ENCODE measurements at places on chromosomes 12 and 14.

DNA sequence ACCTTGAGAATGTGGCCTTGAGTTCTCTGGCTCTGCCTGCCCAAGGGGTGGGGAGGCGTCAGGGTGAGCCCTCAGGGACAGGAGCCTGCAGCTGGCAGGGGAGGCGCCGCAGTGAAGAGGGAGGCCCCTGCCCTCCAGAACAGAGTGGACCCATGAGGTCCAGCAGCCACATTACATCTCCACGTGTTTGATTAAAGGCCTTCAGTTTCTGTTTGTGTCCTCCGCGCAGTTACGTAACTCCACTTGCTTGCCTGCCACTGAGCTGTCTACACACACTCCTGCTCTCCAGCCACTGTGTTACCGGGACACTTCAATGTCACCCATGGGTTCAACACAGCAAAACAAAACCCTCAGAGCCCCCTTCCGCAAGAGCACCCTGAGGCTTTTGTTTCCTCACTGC, 70.4 kb downstream of the CHGA start:
- no peak for DNase-seq

- peak; percentile 31 for DNase-seq
Observed at GRCh38 chr12:85836197-85837090, at the start of gene RASSF9. Gene RASSF9, minus strand, starts transcription at chr12:85836409. Its CDS starts 208 bp downstream, at chr12:85836201.

DNA sequence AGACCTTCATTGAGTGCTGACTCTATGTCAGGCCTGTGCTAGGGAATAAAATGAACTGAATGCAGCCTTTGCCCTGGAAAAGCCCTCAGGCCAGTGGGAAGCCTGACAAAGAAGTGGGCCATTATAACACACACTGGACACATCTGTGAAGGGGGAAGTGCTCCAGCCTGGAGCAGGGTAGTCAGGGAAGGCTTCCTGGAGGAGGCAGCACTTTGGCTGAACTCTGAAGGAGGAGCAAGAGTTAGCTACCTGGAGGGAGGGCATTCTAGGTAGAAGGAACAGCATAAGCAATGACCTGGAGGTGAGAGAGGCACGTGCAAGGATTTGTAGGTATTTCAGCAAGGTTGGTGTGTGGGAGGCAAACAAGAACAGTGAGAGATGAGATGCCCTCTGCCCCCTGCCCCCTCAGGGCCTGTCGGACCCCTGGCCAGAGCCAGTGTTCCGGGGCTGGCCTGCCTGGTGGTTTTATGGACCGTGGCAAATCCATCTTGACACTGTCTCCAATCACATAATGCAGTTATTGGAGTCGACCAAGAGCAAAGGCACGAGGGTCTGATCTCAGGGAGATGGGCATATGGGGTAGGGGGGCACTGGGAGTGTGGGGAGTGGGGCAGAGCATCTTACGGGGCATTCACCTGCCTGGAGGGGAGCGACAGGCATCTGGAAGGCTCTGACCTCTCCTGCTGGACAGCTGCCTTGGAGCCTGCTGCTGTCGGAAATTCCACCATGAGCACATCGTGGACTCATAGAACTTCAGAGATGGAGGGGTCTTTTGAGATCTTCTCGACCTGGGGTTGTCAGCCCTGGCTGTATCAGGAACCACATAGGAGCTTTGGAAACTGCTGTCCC, 2.7 kb upstream of the FAM222A start:
- no peak for DNase-seq

DNA sequence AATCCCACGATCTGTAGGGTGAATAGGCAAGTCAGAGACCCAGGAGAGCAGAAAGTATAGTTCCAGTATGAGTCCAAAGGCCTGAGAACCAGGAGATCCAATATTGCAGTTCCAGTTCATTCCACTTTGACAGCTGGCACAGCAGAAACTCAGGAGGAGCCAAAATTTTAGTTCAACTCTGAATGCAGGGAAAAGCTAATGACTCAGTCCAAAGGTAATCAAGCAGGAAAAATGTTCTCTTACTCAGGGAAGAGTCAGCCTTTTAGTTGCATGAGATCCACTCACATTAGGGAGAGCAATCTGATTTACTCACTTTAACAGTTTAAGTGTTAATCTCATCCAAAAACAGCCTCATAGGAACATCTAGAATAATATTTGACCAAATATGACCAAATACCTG, 130.2 kb upstream of the LRFN5 start:
- no peak for DNase-seq

- DNase-seq = no peak
Observed at GRCh38 chr12:59486827-59487226, 109.0 kb upstream of the SLC16A7 start.

DNA sequence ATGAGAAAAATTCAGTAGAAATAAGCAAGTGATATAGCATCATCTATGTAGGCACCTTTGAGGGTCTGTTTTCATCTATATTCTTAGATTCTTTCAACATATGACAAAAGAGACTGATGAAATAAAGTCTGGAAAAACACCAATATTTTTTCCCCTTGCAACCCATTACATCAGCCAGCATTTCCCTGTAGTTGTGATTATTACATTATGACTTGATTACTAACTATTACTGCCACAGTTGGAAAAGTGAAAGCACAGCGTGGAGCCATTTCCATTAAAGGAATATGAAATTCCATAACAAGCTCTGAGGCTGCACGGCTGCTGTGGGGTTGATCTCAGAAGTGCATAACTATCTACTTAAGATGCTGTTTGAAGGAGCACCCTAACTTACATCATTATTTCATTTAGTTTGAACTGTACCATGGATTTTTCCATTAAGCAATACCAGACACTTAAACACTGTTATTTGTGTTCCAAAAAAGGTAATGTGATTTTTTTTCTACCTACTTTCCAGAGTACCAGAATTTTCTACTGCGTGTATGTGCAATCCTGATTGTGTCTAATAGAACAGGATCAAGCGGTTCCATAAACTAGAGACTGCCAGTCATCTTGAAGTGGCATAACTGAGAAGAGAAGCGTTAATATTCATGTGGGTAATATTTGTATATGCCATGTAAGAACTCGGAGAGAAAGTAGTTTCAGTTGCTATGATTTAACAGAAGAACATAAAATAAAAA, 405.5 kb downstream of the MDGA2 start:
- no peak for DNase-seq

GRCh38 chr12:104729091-104729490, 229.0 kb downstream of the SLC41A2 start:
- DNase-seq = no peak

DNA sequence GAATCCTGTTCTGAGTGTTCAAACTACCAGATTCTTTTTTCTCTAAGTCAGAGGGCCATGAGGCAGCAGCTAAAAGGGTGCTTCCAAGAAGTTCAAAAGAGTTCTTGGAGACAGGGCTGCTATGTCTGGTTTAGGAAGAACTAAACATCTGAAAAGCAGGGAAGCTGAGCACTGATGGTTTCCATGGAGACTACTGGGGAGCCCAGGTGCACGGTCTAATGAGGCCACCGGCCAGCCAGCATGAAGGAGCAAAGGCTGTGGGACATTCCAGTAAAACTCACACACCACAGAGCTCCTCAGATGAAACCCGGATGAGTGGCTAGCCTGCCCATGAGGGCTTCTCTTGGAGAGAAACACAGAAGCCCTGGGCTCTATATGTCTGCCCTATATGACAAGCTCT, 97.3 kb downstream of the KCNK10 start:
- no peak for DNase-seq

DNA sequence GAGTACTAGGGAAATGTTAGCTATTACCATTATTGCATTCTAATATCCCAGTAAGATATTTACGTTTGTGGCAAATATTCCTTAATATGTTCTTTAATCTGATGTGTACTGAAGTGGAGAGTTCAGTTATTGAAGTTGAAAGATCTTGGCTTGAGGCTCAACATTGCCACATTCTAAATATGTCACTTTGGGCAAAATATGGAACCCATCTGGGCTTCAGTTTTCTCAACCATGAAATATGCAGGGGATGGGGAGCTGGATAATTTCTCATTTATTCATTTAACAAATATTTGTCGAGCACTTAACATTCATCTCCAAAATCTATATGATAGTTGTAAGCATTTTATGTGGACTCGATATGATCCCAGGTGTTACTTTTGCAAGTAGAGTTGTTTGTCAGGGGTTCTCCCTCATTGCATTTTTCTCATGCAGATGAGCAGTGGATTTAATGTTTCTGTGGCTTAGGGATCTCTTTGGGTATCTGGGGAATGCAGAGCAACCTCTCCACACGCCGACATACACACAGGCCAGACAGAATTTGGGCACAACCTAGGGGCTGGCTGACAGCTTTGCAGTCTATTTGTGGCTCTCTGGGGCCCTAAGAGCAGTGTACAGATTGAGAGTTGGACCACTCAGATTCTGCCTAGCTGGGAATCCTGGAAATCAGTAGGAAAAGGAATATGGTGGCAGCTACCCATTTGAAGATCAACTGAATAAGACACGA, 26.6 kb upstream of the APPL2 start:
- no peak for DNase-seq

GRCh38 chr12:108425238-108425795, 86.2 kb upstream of the CMKLR1 start:
- DNase-seq = peak; percentile 73

DNA sequence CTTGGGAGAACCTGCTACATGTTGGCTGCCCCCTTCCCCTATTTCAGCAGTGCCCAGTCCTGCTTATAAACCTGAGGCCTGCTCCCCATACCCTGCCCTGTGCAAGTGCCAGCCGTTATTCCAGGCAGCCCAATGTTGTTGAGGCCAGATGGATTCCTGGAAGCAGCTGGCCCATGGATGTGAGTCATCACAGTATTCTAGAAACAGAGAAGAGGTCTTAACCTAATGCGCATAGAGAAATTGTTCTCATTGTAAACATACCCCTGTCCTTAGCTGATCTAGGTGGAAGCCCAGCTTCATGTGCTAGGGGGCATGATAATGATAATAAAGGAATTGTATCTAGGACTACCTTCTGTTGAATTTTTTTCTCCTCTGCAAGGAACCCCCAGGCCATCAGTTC, 69.7 kb downstream of the TSPAN11 start:
- no peak for DNase-seq

DNA sequence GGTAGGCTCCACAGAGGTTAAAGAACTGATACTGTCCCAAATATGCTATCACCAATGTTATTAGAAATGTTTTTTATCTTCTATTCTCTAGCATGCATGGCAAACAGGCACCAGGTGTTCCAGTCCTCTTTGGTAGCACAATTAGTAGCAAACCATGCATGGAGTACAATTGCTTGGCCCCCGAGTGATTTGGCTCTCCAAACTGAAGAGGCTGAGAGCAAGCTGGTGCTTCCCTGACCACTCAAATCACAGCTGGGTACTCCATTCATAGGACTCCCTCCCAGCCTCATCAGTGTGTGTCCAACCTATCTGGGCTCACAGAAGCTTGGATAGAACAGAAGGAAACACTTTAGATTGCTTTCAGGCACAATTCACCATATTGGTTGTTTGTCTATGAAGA, 93.4 kb downstream of the DIO2 start:
- no peak for DNase-seq

DNA sequence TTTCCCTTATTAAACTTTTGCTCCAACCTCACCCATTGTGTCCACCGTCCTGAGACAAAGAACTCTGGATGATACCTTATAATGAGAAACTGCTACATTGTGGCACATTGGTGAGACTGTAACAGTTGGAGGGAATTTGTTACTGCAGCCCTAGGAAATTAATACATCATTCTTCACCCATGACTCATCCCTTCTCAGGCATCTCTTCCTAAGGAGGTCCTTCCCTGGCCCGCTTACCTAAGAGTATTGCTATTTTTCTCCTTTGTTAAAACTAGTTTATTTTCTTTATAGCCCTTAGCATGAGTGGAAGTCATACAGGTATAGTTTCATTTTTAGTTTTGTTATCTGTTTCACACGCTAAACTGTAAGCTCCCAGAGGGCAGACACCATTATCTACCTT, 87.1 kb downstream of the TMEM260 start:
- DNase-seq = no peak

DNA sequence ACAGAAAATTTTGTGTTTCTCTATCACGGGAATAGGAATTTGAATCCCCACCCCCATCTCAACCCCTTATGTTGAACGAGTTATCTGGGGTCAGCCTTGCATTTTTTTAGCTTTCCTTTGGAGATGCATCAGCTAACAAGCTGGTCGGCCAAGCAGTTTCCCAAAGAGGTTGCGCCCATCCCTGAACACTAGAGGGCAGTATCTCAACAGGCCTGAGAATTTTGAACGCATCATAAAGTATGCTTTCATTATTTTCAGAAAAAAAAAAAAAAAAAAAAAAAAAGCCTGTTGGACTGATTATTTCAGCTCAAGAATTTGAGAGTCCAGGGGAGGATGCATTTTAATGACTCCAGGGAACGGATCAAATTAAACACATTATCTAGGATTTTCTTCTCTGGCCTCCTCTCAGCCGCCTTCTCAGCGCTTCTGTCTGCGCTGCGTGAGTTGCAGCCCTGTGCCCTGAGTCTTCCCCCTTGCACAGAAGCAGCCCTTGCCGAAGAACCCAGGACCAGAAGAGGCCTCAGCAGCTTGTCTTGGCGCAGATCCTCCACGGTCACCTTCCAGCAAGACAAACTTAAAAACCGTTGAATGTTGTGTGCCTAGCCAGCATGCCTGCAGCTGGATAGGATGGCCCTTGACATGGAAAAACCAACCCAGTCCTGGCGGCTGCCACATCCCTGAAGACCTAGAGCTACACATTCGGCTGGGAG, 76.6 kb upstream of the GZMB start:
- DNase-seq = peak; percentile 55

- no peak for DNase-seq
Observed at GRCh38 chr12:97938031-97938430, 475.4 kb downstream of the RMST start.

DNA sequence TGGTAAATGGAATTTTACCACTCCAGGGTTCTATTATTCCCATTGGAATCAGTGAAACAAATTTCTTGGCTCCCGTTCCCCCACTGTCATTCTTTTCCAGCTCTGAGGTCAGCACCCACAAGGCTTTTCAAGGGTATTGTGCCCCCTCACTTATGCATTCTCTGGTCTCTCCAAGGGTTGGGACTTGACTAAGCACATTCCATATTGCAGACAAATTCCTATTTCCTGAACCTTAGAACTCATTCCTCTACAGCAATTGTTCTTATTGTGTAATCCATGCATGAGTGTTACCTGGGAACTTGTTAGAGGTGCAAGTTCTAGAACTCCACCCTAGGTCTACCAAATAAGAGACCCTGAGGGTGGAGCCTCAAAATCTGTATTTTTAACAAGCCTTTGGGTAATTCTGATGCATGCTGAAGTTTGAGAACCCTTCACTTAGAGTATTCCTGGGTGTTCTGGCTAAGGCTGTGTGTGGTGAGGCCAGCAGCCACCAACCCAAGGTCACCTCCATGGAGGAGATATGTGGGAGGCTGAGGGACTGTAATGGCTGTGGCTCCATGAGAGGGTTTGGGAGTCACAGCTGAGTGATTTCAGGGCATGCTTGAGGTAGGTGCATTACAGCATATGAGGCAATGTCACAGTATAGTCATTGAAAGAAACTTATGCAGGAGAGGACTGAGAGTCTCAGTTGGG, 150.9 kb downstream of the TTC6 start:
- DNase-seq = no peak
